ENCODE measurements at places on chromosomes 1 and 21. TPM values are rescaled to one million over a fixed set of nuclear protein-coding genes. Genes with fewer than 3 reads are reported as not detected.
A peak's percentile ranks its signal among the peaks of the same experiment; 100 is the strongest.

DNA sequence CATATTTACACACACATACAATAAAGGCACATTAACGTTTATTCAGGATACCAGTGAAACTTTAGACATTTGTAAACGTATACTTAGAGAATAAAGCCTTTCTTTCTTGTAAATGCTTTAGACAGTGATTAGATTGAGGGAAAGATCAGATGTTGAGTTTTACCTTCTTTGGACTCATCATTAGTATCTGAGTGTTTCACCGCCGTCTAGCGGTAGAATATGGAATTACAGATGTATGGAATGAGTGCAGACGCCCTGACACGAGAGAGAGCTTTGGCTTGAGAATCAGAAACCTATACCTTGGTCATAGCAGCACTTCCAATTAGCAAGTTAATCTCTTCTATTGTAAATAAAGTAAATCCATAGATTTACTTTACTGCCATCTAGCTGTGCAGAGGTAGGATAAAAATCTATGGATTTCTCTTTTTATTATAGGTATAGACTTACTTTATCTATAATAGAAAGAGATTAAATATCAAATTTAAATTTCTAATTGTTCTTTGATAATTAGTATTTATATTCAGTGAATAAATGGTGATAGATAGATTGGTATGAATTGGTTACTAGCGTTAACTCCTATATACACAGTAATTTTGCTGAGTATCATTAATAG, 12.6 kb downstream of the FLG2 start:
- DNase-seq: peak; percentile 36

- no peak for DNase-seq
Observed at GRCh38 chr1:112594208-112594876, 24.6 kb downstream of the ST7L start.

GRCh38 chr1:156089704-156090103, 7.4 kb upstream of the MEX3A start:
- DNase-seq: peak; percentile 60

DNA sequence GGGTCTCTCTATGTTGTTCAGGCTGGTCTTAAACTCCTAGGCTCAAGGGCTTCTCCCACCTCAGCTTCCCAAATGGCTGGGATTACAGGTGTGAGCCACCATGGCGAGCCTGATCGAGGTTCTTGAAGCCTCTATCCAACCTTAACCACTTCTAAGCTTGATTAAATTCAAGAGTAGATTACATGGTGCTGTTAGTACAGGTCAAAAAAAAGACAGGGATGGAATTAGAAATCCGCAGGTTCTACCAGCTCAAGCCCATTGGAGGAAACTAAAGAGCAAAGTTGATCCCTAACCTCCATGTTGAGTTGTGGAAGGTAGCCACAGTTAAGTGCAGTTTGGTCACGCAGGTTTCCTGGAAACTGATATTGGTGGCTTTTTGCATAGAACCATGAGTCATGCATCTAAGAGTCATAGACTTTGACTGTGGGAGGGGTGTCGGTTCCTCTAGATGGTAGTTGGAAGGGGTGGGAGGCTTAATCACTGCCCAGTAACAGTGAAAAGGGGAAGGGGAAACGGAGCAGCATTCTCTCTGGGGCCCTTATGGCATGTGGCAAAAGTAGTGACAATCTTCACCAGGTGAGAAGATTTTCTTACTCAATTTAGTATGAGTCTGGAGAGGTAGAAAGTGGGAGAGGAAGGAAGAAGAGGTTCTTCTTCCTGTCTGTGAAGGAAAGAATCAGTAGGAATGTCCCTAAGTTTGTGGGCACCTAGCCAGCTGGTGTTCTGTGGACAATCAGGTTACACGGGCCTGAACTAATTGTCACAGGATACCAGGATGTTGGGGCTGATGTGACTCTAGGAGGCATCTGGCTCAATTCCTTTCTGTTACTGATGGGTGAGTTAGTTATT, 7.0 kb downstream of the CD53 start:
- peak; percentile 14 for DNase-seq

DNA sequence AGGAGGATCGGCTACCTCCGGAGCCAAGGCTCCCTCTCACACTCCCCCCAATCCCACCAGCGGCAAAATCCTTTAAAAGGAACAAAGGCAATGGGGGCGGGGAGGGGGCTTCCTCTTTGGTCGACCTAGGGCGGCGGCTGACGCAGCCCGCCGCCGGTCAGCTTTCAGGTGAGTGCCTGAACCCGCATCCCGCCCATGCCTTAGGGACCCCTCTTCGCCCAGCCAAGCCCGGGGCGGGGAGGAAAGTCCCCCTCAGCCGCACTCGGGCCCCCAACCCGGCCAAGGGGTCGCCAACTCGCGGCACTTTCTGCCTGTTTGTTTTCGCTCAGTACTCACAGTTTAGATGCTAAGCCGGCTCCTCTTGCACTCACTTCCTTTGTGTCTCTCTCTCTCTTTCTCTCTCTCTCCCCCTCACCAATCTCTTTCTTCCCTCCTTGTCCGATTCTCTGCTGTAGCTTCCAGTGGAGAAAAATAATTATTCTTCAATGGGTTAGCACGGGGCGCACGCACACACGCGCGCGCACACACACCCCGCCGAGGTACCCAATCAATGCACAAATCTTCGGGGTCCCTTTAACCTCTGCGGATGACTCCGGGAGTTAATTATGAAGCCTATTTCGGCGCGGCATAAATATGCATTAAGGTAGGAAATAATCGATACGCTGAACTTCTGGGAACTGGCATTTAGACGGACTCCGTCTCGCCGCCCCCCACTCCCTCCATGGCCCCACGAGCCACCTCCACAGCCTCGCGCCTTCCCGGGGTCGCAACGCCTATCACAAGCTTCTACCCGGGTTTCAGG, at the start of gene BLACAT1:
Gene BLACAT1 (minus strand): TSS at position 465 of the 802 bp plus-strand sequence.
- no peak for DNase-seq

DNA sequence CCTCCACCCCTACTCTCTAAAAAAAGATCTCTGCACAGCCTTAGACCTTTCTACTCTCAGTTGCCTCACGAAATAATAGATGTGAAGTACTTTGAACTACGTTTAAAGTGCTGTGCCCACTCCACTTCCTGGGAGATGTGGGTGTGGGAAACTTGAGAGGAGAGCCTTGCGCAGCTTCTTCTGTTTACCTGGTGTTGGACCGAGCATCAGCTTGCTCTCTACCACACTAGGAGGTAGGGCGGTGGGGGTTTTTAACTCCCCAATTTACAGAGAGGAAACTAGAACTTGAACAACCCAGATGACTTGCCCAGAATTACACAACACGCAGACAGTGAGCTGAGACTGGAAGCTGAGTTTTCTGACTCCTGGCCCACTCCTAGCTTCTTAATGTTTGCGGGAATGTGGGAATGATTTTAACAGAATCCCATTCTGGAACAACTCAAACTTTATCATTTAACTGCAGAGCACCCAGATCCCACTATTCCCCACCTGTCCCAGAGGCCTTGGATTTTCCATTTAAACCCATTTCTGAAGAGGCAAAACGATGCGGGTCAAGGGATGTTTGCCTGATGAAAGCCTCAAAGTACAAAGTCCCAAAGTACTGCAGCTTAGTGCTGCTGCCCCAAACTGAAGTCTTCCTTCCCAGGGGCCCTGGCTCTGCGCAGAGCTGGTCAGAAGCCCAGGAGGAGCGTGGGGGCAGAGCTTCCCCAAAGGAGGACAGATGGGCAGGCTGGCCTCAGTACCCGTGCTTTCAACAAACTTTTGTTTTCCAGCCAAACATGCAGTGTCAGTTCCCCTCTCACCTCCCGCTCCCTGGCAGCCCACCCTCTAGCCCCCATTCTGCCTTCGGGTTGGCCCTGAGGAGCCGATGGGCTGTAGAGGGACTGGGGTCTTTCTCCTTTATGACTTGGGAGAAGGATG, 19.0 kb downstream of the BTG2 start:
- peak; percentile 81 for DNase-seq

DNA sequence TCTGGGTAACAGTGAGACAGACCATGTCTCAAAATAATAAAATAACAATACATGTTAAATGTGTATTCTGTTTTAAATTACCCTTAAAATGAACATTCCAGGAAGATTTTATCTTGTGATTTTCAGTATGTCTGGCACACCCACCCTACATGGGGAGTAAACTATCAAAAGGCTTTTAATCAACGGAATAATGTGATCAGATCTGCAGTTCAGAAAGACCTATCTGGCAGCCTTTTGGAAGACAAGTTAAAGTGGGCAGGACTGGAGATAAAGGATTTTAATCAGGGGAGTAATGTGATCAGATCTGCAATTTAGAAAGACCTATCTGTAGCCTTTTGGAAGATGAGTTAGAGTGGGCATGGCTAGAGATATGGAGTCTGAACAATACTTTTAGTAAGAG, 10.1 kb downstream of the MED8 start:
- no peak for DNase-seq

DNA sequence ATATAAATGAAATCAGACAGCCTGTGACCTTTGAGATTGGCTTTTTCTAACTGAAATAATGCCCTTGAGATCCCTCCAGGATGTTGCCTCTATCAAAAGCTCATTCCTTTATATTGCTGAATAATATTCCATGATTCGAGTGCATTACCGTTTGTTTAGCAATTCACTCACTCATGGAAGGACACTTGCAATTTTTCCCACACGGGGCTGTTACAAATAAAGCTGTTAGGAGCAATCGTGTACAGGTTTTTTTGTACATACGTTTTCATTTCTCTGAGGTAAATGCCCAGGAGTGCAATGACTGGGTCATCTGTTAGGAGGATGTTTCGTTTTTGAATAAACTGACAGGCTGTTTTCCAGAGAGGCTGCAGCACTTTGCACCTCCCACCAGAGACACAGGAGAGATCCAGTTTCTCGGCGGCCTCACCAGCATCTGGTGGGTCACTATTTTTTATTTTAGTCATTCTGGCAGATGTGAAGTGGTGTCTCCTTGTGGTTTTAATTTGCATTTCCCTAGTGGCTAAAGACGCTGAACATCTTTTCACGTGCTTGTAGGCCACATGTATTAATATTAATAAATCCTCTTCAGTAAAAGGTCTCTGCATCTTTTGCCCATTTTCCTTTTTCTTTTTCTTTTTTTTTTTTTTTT, 11.0 kb downstream of the PRDM15 start:
- peak; percentile 88 for DNase-seq

Gene RCOR3
- 24.6 TPM for total RNA-seq
